Activated T-helper 1 cell treated with Interleukin-2 at 50 U/mL for 16 hours (primary cell): ENCODE measurements at places on chromosomes 16 and 17.

DNA sequence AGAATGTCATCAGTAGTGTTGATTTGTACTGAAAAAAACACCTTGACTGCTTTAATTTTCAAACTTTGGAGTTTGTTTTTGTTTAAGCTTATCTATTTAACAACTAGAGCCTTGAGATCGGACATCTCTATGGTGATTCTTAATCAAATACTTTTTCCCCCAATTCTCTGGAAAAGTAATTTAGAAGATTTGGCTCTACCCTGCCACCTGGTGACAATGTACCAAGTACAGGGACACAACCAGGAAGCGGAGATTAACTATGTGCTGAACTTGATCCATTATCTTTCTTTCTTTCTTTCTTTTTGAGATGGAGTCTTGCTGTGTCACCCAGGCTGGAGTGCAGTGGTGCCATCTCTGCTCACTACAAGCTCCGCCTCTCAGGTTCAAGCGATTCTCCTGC lies 30.8 kb downstream of the USP43 start:
- DNase-seq = no peak

DNA sequence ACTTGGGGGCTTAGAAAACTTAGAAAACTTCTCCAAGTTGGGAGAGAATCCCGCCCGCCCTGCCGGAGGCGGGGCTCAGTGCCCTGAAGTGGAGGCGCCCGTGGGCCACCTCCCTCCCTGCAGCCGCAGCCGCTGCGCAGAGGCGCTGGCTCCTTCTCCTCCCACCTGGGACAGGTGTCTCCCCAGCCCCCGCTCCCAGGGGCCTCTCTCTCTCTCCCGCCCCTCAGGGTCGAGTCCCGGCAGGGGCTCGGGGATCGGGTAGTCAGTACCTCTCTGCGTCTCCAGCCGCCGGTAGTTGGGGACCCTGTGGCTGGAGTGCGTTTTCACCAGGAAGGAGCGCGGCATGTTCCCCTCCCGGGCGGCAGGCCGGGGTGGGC lies 257 bp downstream of the SNAI3 start:
- no peak for DNase-seq

DNA sequence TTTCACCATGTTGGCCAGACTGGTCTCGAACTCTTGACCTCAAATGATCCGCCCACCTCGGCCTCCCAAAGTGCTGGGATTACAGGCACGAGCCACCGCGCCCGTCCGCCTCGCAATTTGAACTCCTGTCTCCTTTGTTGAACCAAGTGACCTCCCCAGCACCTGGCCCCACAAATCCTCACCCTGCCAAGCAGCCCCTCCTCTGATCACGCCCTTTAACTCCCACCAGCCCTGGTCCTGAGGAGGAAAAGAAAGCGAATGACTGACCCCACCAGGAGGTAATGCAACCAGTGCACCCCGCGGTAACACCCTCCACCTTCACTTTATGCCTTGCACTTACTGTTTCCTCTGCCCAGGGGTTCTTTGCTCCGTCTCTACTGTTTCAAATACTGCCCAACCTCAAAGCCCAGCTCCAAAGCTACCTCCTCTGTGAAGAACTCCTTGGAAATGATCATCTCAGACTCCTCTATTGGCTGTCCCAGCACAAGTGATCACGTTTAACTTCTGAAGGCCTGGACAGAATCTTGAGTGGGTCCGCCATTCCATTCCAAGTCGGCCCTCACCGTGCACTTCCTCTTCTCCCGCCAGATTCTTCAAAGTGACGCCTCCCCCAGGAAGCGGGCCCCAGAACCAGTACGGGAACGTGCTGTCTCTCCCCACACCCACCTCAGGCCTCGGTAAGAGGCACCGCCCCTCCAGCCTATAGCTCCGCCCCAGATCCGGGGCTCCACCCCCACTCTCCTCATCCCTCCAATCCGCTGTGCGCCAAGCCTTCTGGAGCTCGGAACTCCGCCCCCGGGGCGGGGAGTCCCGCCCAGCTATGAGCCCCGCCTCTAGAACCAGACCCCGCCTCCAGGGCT lies 4.4 kb downstream of the CD19 start:
- peak; percentile 68 for DNase-seq

DNA sequence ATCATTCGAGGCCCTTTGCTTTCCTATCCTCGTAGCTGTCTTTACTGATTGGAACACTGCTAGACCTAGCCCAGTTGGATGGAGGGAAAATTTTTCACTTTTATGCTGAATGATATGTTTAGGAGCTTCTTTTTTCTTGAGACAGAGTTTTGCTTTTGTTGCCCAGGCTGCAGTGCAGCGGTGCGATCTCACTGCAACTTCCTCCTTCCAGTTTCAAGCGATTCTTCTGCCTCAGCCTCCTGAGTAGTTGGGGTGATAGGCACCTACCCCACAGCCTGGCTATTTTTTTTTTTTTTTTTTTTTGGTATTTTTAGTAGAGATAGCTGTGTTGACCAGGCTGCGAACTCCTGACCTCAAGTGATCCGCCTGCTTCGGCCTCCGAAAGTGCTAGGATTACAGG lies 17.3 kb upstream of the PSMC5 start:
- DNase-seq = no peak

DNA sequence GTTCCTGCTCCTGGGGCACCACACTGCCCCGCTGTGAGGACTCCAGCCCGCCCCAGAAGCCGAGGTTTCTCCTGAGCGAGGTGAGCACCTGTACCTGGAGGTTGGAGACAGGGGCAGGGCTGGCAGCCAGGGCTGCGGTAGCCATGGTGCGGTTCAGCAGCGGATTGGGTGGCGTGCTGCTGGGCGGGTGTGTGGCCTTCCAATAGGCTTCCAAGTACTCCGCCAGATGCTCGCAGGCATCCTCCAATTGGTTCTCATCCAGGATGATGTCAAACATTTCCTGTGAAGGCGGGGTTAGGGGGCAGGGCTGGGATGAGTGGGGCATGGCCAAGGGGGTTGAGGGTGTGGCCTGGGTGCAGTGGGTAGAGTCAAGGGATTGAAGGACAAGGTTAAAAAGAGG lies 11.3 kb upstream of the ARL5C start:
- no peak for DNase-seq

GRCh38 chr17:66468241-66469087 lies 166.1 kb downstream of the PRKCA start:
- no peak for DNase-seq

DNA sequence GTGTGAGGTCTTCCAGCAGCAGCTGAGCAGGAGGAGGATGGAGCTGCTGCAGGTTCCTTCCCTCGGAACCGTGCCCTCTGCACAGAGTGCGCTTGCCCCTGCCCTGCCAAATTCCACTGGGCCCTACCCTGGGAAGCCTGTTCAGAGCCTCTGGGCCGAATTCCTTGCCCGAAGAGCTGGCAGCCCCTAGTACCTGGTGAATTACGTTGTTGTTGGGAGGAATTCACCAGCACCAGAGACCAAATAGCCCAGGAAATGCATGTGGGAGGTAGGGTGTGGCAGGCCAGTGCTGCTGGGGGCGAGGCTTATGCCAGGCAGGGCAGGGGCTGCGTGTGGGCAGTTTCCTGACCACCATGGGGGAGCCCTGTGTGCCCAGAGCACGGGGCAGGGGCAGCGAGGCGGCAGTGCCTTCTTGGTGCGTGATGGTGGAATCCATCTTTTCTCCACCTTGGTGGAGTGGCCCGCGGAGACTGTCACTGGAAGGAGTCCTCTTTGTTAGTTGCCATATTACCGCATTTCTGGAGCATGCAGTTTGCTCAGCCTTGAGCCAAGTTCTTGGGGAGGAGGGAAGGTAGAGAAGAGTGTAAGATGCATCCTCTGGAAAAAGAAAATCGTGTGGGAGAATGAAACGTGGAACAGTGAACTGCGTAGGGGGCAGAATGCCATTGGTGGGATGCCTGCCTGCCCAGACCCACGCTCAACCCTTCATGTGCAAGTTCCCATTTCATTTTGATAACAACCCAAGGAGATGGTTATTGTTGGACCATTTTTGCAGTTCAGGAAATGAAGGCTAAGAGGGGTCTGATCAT lies 2.3 kb downstream of the MRC2 start:
- no peak for DNase-seq

- DNase-seq = no peak
These were observed 73.6 kb upstream of the HAS3 start for GRCh38 chr16:69031877-69032301.

DNA sequence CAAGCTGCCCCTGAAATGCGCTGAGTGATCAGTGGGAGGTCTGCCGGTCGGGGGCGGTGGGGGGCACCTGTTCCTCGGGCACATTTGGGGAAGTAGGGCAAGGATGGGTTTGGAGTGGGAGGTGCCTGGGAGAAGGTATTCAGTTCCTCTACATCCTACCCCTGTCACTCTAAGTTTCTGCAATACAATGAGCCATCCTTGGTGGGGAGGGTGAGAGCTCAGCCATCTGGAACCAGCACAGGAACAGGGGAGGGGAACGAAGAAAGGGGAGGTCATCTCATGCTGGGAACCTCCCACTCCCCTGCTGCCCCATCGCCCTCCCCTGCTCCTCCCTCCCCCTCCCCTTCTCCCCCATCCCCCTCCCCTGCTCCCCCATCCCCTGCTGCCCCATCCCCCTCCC lies 4.2 kb downstream of the DPH1 start:
- no peak for DNase-seq

- no peak for DNase-seq
These were observed 78.8 kb upstream of the DOC2B start for GRCh38 chr17:260031-260791.

- no peak for DNase-seq
These were observed 56.7 kb upstream of the NKD1 start for GRCh38 chr16:50491516-50491915.

GRCh38 chr16:49327466-49327865 lies 45.8 kb upstream of the CBLN1 start:
- DNase-seq = no peak

DNA sequence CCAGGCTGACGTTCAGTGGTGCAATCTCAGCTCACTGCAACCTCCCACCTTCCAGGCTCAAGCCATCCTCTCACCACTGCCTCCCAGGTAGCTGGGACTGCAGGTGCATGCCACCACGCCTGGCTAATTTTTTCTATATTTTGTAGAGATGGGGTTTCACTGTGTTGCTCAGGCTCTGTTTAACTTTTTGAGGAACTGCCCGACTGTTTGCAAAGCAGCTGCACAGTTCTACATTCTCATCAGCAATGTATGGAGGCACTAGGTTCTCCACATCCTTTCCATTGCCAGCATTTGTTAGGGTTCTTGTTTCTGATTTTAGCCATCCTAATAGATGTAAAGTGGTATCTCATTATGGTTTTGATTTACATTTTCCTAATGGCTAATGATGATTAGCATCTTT lies 9.4 kb downstream of the TNRC6A start:
- no peak for DNase-seq

- DNase-seq = no peak
These were observed 31.5 kb upstream of the FBXW10B start for GRCh38 chr17:15650741-15651582.

DNA sequence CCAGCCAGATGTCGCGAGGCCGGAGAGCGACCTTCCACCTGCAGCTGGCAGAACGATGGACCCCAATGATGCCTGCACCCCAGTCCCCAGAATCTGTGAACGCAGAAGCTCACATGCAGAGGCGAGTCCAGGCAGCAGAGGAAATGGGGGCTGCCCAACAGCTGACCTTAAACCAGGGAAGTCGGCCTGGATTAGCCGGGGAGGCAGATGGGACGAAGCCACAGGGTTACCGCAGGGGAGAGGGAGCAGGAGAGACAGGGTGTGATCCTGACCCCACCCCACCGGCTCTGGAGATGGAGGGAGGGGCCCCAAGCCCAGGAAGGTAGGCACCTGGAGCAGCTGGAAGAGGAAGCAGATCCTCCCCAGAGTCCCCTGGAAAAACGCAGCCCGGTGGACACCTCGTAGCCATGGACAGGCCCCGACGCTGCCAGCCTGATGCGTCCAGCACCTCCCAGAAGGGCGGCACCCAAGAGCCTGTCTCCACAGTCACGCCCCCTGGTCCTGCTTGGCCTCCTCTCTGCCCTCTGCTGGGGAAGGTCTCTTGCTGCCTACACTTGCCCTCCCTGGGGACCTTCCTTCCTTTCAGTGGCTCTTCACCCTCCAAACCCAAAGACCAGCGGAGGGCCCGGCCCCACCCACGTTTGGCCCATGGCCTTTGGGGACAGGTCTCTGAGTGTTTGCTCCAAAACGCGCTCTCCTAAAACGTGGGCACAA lies 37.3 kb downstream of the PIEZO1 start:
- no peak for DNase-seq

DNA sequence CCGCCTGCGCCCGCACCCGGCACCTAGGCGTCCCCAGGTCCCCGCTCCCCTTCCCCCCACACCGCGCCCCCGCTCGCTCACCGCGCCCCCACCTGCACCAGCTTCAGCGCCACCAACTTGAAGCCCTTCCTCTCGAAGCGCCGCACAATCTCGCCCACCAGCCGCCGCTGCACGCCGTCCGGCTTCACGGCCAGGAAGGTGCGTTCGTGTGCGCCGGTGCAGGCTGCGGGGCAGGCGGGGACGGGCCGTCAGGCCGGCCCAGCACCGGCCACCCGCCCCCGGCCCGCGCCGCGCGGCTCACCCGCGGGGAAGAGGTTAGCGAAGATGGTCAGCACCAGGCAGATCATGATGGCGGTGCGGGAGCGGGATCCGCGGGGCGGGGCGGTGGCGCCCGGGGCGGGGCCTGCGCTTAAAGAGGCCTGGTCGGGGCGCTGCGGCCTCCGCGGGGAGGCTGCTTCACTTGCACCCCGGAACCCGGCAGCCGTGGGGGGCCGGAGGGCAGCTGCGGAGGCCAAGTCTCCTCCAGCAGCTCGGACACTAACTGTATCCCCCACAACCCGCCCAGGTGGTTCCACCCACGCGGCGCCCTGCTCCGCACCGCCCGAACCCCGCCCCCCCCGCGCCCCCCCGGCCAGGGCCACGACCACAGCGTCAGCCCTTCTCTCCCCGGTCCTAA lies at the start of gene NME3:
Gene NME3, minus strand, starts transcription at position 356 of the 676 bp plus-strand sequence. Its CDS starts 9 bp downstream, at position 347.
- DNase-seq = peak; percentile 64

DNA sequence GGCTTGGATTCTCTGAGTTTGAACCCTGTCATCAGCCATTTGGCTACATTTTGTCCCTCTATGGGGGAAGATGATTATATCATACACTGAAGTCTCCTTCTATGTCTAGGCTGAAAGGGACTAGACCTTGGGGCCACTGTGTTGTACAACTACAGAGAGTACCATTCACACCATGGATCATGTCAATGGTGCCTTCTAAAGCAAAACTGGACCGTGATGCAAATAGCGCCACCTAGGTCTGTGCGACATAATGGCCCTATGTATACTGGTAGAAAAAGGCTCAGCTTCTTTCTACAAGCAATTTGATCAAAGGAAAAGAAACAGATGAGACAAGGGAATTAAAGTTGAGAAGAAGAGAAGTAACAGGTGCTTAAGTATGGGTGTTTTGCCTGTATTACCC lies 100.7 kb downstream of the LYRM1 start:
- no peak for DNase-seq

- no peak for DNase-seq
These were observed 1.8 kb downstream of the NME4 start for GRCh38 chr16:398561-399339.

DNA sequence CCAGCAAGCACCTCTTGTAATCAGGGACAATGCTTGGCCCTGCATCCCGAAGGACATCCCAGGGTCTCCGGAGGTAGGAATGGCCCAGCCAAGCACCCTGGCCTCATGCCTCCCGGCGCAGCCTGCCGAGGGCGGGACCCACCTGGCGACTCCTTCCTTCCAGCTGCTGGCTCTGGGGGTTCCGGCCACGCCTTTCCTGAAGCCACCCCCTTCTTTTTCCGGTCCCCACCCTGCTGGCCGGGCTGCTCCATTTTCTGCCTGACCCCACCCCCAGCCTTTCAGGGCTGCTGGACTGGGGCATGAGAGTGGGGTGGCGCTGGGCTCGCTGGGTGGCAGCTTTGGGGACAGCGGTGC lies 22.5 kb upstream of the CIBAR2 start:
- no peak for DNase-seq
